Mucosa of descending colon (tissue), 3 donors: ENCODE measurements at places on chromosomes 6 and 20.

DNA sequence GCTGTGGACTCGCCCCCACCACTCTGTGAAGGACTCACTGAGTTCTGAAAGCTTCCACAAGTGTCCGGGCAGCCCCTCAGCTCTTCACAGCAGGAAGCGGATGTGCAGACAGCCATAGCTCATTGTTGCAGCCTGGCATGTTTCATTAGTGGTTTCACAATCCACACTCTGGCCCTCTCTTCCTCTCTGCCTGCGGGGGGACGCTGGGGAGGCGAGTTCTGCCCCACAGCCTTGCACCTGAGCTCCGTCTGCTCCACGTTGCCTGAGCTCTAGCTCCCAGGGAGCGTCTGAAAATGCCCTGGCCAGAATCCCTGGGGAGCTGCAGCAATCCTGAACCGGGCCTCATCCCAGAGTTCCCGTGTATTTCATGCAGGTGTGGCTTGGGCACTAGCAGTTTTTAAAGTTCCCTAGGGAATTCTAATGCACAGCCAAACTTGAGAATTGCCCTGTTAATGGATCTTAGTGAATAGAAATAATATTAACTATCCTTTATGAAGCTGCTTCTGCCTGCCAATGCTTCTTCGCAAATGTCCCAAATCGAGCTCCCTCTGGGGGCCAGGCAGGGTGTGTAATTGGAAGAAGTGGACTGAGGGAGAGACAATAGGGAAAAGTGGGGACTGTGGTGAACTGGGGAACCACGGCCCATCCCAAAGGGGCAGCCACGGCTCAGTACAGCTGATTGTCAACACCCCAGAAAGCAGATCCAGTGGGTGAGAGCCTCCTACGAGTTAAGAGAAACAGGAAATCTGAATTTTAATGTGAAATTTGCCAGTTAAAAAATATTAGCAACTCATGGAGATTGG is 51.5 kb downstream of the CTCFL start:
- no peak for DNase-seq

- DNase-seq = no peak
These were observed 258.8 kb downstream of the TMEM242 start for GRCh38 chr6:157064502-157064901.

DNA sequence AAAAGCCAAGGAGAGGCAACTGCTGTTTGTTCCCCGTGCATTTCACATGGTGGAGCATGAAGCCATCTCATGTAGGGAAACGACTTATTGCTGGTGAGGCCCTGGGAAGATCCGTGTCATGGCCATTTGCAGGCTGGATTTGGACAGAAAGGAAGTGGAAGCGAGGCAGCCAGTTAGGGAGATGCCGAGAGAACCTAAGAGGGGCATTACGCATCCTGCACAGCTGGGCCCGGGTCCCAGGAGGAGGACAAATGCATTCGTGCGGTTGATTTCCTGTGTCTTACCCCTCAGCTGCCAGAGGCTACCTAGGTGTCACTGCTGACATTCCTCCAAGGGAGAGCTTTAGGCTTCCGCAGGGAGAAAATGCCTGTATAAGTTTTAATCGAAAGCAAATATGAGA is 316.2 kb upstream of the CDYL start:
- no peak for DNase-seq

GRCh38 chr20:34859367-34859766 is 13.3 kb downstream of the GGT7 start:
- DNase-seq = no peak

DNA sequence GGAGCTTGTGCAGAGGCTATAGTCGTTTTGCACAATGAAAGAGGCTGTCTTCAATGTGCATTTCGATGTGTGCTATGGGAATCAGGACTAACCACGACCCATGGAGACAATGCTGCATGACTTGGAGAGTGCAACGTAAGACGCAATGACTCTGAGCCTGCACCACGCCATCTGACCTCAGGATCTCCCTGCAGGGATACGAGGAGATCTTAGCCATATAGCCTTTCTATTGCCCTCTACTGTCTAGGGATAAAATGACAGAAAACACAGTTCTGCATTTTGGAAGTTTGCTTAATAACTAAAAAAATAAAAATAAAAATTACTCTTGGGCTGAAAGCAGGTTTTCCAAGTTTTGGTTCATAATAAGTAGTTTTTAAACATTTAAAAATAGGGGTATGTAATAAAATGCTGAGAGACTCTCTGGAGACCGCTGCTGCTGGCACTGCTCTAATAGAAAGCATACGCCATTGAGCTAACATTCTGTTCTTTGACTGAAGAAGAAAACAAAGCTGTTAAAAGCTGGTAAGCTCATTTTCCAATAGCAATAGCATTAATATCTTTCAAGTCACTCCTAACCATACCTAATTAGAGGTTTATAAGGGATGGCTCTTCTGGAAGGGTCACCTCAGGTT is 87.2 kb downstream of the PDE7B start:
- DNase-seq = no peak

DNA sequence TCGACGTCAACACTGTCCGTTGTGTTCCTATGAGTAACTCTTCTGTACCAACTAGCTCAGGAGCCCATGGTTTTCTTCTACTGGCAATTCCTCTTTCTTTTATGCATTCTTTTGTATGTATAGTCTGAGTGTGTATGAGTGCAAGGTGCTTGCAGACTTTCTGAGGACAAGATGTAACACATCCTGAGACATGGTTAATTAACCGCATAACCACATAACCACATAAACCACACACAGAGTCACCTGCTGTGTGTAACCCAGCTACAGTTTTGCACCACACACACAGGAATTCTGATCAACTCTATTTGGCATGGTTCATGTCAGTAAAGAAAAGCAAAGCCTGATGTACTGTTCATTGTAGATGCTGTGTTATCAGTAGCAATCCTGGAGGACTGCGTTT is 98.6 kb downstream of the DACT2 start:
- DNase-seq = no peak

DNA sequence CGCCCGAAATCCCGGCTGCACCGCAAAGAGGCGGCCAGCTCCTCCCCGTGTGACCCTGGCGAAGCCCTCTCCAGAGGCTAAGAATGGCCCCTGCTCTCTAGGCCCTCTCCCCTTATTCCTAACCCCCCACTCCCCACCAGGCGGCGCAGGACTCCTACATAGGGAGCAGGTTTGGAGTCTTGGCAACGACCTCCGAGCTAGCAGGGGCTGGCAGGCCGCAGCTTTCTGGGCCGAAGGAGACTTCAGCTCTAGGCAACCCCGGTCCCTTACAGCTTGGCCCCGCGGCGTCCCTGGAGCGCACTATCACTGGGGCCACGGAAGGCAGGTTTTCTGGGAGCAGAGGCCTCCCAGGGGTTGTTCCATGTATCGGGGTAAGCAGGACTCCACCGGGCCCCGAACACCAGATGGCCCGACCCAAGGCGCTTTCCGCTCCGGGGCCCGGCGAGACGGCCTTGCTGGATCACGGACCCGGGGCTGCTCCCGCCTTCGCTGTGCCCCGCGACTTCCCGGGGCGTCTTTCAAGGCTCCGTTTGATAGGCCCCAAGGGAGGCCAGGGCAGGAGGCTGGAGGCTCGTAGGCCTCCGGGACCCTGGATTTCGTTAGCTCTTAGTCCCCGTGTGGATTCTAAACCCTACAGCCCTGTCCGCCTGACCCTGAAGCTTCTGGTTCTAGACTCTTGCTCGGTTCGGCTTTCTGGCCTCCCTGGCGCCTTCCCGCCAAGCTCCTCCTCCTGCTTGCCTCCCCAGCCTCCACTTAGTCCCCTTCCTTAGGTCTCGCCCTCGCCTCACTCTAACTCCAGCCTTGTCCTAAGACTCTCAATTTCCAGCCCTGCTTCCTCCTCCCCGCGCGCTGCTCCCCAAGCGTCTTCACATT is 1.9 kb downstream of the SLC32A1 start:
- peak; percentile 34 for DNase-seq

GRCh38 chr6:27238010-27238983 is 9.2 kb upstream of the PRSS16 start:
- no peak for DNase-seq

DNA sequence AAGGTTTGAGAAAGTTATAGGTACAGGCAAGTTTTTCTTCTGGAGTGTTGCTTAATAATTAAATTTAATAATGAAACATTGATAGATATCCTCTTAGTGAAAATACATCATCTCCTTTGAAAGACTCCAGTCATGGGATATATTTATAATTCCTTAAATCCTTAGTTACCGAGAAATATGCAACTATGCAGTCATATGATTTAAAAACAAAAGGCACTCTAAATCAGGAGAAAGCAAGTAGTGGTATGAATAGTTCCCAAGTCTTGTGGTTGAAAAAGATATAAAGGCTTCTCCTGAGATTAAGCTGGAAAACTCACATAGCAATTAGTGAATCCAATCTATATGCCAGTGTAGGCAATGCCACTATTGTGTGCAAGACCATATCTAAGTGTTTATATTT is 475.4 kb downstream of the EYS start:
- no peak for DNase-seq

DNA sequence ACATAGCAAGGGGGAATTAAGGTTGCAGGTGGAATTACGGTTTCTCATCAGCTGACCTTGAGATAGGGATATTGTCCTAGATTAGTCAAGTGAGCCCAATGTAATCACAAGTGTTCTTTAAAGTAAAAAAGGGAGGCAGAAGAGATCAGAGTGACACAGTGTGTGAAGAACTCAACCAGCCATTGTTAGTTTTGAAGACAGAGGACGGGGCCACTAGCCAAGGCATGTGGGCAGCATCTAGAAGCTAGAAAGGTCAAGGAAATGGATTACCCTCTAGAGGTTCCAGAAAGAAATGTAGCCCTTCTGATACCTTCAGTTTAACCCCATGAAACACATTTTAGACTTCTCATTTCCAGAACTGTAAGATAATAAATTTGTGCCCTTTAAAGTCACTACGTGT is 18.5 kb upstream of the TSPYL1 start:
- no peak for DNase-seq

GRCh38 chr6:46014046-46014445 is 1.6 kb downstream of the CLIC5 start:
- DNase-seq = no peak

- DNase-seq = no peak
These were observed 39.1 kb downstream of the FAM120B start for GRCh38 chr6:170345662-170346061.

GRCh38 chr20:50804437-50805348 is 9.8 kb downstream of the BCAS4 start:
- DNase-seq = no peak

GRCh38 chr6:1544603-1545002 is 65.1 kb upstream of the FOXC1 start:
- DNase-seq = no peak

GRCh38 chr6:110949679-110950285 is 8.7 kb upstream of the GTF3C6 start:
- DNase-seq = no peak

GRCh38 chr20:19015351-19016139 is 196.9 kb upstream of the SLC24A3 start:
- no peak for DNase-seq

DNA sequence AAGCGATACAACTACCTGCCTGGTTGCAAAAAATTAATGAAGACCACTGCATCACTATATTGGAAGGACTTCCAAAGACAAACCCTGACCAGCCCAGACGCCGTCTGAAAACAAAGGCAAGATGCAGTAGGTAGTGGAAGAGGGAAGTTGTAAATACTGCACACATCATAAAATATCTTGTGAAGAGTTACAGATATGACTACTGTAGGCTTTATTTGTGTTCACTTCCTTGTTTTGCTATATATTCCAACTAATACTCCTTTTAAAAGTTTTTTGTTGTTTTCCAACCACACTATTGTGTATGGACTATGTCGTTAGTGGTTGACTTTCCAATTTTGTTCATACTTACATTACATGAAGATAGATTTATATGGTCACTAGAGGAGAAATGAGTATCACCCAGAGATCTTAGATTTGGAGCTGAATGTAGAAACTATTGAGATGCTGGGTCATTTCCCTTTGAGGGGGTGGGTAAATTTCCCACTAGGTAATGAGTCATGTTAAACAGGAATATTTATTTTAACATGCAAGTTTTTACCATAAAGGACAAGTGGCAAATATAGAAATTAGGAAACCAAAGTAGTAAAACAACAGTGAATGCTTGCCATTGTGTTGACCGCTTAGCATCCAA is 16.6 kb upstream of the TXLNB start:
- no peak for DNase-seq

GRCh38 chr6:25401711-25402110 is 122.5 kb downstream of the CARMIL1 start:
- DNase-seq = no peak
